ENCODE measurements at places on chromosomes 7 and 10.

DNA sequence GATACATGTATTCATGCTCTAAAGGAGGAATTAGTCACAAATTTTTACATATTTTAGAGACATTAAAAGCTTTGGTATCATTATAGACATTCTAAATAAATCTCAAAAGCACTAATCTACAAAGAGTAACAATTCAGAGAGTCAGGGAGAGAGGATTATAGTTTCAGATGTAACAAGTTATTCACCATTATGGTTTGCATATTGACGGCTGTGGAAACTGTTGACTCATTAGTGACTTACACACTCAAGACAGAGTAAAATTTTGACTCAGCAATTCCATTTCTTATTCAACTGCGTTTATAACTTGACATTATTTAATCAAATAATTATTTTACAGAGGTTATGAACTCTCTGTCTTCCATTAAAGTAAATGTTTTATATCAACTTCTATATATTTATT is 95.4 kb upstream of the SEMA3C start:
- DNase-seq = no peak

GRCh38 chr7:2522780-2523433 is 3.3 kb downstream of the LFNG start:
- DNase-seq = peak; percentile 53

GRCh38 chr10:124351481-124352220 is 67.1 kb downstream of the OAT start:
- no peak for DNase-seq

DNA sequence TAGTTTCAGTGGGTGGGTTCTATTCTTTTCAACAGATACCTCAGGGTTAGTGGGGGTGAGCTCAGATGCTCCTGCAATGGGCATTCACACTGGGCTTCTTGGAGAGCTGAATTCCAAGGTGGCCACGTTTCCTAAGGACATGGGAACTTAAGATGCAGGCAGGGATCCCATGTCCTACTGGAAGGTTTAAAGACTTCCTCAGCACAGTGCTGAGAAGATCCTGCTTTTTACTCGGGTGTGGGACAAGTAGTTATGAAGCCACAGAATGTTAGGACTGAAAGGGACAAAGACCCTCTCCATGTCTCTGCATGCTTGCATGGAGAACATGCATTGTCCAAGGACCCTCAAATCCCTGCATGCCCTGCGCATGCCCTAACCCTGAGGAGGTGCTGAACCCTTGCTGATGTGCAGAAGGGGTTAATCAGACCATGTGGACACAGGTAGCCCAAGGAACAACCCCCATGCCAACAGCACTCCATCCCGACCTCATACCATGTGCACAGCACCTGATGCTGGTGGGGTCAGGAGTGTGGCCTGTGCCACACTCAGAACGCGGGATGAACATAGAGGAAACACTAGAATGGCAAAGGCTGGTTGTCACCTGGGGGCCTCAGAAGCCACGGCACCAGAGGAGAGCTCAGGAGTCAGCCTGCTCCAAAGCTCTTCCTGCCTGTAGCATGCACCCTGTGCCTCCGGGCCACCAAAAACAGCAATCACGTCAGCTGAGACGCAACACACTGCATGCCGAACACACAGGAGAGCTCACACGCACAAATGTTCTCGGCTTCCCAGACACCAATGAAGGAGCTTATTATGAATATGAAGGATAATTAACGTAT is 15.2 kb downstream of the IL2RA start:
- DNase-seq = no peak

GRCh38 chr10:44357023-44357540 is 27.8 kb downstream of the CXCL12 start:
- DNase-seq = no peak

- DNase-seq = no peak
Observed at GRCh38 chr7:77362905-77363304, 53.2 kb downstream of the GSAP start.

All from SK-N-DZ (cell line).